ENCODE measurements at places on chromosomes 2 and 18.

DNA sequence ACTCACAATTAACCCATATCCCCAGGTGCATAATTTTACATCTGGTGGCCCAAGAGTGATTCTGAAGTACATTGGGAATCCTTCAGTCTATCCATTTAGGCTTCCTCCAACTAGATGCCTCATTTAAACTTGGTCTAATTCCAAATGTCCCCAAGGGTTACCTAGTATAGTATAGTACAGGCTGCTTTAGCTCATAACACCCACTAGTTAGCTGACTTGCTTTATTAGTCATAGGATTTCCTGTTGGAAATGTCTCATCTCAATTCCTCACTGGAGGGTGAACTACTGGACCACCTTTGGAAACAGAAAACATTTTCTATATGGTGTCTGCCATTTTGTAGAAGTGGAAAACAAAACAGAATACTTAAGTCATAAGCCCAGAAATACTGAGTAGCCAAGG lies 202.5 kb upstream of the SESTD1 start:
- DNase-seq = no peak

DNA sequence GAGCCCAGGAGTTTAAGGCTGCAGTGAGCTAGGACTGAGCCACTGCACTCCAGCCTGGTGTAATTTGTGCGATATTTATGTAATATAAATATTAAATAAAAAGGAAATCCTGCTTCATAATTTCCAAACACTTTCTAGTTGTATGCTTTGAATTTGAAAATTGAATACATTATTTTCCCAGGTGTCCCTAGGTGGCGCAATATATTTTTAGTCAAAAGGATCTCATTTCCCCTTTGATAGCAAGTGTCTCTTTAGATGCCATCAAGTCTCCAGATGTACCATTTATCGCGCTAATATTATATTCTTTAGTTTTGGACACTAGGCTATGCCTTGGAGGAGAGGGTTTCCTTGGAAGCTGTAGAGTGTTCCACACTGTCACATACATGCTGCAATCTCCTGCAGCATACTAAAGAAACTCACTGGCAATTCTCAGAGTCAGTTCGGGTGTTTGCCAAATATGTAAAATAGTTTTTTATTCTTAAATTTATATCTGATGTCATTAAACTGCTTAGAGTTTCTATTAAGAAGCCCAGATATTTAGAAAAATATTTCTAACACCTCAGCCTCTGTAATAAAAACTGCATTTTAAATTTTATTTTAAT lies 5.6 kb upstream of the WDR7 start:
- no peak for DNase-seq

- DNase-seq = no peak
These were observed 133.0 kb upstream of the SLC14A2 start for GRCh38 chr18:45482286-45482685.

DNA sequence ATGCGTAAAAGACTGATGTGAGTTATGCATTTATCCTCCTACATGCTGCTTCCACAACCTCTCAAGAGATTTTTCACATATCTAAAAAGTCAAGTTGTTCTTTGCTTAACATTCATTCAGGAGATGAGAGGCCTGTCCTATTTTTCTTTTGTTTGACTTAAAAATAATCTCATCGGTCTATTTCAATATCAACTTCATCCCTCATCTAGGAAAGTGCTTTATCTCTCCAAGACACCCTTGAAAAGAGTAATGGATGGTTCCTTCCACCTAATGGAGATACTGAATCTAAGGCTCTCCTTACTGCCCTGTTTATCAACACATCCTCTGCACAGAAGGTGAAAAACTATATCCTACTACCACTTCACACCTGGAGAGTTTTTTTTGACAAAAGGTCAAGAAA lies 2.4 kb downstream of the NFE2L2 start:
- DNase-seq = no peak

DNA sequence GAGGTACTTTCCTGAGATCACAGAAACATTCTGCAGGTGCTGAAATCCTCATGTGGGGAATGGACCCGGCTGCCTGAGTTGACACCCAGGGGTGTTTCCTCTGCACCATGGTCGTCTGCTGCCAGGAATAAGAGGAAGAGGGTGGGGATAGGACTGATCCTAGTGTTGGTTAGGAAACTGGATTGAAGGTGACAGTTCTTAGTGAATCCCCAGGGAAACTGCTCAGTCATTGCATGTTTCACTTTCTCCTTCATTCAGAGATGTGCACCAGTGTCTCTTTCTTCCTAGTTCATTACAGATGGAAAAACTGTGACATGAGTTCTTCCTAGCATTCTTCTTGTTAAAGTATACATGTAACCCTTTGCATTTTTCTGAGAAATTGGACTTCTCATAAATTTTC lies 294.3 kb downstream of the PTGR3 start:
- no peak for DNase-seq

- DNase-seq = no peak
These were observed 427.0 kb upstream of the KCNH7 start for GRCh38 chr2:163265562-163265961.

DNA sequence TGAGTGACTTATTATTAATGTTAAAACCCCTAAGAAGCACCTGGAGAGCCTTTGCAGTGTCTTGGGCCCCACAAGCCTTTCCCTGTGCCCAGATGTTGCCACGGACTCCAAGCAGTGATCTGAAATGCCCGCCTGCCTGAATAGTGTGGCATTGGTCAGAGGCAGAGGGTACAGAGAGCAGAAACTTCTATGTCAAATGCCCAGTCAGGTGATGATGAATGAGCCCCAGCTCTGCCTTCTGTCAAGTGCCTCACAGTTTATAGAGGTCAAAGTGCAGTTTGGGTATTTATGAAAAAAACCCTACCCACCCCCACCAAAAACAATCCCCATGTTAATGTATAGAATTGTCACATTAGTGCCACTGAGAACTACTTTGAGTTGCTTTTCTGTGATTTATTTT lies 170.0 kb upstream of the SIX3 start:
- no peak for DNase-seq

GRCh38 chr2:39546937-39547336 lies 109.9 kb upstream of the MAP4K3 start:
- no peak for DNase-seq

- no peak for DNase-seq
These were observed 27.9 kb downstream of the RIF1 start for GRCh38 chr2:151437630-151438029.

DNA sequence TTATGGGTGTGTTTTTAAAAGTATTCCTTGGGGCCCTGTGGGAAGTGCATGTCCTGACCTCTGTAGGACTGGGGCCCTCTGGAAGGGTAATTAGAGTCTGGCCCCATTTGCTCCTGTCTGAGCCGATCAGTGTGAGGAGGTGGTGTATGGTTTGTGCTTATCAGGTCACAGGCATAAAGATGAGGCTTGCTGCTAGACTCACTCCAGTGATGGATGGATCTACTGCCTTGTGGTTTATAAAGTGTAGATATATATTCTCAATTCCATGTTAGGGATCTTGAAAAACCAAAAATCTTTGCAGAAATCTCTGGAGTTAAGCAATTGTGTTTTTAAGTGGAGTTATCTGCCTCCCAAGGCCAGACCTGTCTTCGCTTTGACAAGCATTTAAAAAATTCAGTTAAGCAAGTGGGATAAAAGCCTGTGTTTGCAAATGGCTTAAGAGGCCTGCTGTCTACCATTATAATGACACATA lies 182.4 kb downstream of the PTPRM start:
- DNase-seq = no peak
